Stimulated activated CD4-positive, alpha-beta T cell treated with anti-CD3 and anti-CD28 coated beads, Interleukin-15, amount 100 ng/mL, for 1 hour (primary cell): ENCODE measurements at places on chromosomes 13 and 19.

DNA sequence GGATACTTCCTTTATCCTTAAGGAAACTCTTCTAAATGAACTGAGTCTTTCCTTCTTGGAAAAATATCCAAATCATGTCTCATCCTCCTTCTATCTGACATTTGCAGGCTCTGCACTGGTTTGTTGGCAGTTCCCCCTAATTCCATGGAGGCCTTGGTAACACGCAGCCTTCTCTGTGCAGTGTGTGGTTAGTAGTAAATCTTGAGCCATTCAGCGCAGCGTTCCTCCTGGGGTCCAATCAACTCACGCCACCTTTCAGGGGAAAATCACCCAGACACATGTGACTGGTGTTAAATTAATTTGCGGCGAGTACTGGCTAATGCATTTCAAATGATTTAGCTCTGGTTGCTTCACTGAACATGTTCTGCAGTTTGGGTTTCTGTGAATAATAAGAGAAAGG is 21.0 kb upstream of the CBY2 start:
- DNase-seq: no peak

DNA sequence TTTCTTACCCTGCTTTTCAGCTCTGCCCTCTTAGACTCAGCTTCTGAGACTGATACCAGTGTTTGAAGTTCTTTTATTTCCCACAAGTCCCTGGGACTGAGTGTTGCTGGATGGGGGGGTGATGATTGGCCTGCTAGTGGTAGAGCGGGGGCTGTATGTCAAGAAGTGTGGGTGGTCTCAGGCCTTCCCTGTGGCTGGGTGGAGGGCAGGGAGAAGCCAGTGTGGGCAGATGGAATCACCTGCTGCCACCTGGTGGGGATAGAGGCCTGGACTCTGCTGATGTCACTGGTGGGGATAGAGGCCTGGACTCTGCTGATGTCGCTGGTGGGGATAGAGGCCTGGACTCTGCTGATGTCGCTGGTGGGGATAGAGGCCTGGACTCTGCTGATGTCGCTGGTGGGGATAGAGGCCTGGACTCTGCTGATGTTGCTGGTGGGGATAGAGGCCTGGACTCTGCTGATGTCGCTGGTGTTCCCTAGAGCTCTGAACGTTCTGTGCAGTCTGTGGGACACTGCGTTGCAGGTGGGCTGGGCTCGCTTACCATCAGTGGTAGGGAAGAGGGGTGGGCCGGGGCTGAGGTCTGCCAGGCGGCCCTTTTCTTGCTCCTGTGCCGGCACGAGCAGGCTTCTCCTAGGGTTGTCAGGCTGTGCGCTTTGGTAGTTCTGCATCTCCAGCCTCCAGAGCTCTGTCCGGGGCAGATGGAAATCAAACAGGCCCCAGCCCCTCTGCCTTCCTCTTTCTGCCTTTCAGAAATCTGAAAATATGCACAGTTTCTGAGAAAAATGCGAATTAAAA is 101.3 kb downstream of the ARHGEF7 start:
- DNase-seq: peak; percentile 16

GRCh38 chr13:53783471-53783870 is 754.9 kb downstream of the OLFM4 start:
- DNase-seq: no peak

GRCh38 chr19:1823539-1824251 is 11.6 kb upstream of the ATP8B3 start:
- no peak for DNase-seq

- DNase-seq: no peak
Observed at GRCh38 chr19:51122112-51122981, 2.4 kb upstream of the SIGLEC9 start.

DNA sequence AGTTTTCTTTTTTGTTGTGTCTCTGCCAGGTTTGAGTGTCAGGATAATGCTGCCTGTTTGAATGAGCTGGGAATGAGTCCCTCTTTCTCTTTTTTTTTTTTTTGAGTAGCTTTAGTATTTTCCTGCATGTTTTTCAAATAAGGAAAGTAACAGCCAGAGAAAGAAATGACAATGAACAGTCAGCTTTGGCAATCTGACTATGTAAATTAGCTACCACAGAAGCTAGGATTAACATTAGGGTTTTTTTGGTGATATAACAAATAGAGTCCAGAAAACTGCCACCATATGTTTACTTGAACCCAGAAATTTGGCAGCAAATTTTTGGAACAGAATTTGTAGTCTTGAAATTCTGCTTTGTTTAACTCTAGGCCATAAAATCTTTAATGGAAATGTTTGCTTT is 50.5 kb downstream of the SGCG start:
- no peak for DNase-seq

GRCh38 chr19:34217952-34218817 is 36.2 kb upstream of the GARRE1 start:
- peak; percentile 30 for DNase-seq

GRCh38 chr13:81488021-81488420 is 1147.1 kb upstream of the SPRY2 start:
- no peak for DNase-seq

DNA sequence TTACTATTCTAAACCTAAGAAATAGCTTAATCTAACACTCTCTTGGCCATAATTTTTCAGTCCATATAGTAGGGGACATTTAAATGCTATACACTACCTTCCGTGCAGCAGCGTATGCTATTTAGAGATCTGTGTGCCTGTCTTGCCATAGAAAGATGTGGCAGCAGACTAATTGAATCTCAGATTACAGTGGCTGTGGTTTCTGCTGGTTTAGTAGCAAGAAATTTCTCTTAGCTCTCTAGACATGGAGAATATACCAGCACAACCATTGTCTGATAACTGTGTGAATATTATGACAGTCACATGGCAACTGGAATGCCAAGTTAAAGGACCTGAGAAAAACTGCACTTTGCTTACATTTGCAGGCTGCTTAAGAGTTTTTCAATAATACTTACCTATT is 672.4 kb upstream of the MIR17HG start:
- DNase-seq: no peak

DNA sequence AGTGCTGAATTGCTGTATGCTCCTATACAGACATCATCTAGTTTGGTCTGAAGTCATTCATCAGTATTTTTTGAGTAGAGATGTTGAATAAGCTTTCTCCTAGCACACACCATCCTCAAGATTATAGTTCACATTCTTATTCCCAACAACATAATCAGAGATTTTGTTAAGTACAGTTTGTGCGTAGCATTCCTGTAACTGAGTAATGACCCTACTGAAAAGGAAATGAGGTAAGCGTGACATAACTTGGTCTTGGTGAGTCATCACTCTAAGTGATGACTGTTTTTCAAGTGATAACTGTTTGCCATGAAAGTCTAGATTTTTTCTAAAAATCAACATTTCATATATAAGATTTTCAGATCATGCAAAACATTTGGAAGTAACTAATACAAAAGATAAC is 18.5 kb upstream of the FAM216B start:
- DNase-seq: no peak

- DNase-seq: no peak
Observed at GRCh38 chr19:55460670-55461258, 678 bp downstream of the ISOC2 start.

GRCh38 chr19:14673088-14673487 is 1.6 kb downstream of the ADGRE3 start:
- no peak for DNase-seq

DNA sequence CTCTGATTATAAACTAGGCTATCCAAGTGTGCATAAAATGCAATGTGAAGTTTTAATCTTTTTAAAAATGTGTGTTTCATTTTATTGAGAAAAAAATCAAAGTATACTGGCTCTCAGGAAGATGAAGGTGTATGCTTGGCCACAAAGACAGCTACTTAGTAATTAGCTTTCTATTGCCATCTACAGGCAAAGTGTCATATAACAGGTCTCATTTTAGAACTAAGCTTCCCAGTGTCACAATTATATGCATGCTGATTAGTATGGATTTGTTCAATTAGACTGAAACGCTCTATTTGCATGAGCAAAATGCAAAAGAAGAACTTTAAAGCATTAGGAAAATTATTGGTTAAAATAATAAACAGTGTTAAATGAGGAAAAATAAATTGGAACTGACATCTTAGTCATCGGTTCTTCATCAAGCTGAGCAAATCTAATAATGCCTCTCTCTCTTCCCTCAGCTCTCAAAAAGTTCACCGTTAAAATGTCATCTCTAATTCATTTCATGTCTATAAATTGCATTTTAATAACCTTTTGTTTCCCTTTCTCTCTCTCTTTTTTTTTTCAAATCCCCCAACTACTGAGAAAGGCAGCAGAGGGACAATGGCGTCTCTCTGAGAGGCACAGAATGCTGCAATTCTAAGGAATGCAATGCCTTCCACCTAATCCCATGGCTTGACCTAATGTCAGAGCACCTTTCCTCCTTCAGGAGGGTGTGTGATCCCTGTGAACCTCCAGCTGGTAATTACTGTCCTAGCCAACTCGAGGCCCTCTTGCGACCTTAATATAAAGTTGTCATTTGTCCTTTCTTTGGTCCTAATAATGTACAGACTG is 313.1 kb upstream of the MAB21L1 start:
- no peak for DNase-seq

- DNase-seq: peak; percentile 41
Observed at GRCh38 chr19:1690699-1691307, 38.4 kb upstream of the TCF3 start.

DNA sequence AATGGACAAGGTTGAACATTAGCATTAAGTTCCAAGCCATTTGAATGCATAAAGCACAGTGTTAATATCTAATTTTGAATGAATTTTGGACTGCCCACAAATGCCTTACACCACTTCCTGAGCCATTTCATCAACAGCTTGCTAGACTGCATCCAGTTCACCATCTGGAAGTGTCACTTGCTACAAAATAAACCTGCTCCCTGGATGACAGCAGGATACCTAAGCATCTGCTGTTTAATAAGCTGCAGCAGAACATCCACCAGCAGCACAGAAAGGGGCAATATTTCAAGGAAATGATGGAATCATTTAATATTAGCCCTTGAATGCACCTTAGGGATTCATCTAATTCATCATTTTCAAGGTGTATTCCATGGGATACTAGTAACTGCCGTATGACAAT is 76.6 kb upstream of the PCDH9 start:
- DNase-seq: no peak

GRCh38 chr13:32125221-32125689 is 93.7 kb downstream of the FRY start:
- no peak for DNase-seq

DNA sequence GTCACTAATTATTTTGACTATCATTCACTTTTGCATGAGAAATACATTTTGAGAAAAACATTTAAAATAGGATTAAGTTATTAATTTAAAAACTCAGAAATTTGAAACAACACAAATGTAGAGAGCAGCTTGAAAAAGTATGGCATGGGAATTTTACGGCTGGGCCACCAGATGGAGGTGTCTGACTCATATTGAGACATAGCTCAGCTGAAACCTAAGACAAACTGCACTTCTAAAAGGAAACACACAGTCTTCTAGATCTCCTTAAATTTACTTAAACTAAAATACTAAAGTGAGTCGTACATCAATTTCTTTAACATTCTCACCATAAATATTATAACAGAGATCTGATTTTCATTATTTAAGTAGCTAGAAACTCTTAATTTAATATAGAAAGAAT is 41.9 kb upstream of the POSTN start:
- DNase-seq: no peak

DNA sequence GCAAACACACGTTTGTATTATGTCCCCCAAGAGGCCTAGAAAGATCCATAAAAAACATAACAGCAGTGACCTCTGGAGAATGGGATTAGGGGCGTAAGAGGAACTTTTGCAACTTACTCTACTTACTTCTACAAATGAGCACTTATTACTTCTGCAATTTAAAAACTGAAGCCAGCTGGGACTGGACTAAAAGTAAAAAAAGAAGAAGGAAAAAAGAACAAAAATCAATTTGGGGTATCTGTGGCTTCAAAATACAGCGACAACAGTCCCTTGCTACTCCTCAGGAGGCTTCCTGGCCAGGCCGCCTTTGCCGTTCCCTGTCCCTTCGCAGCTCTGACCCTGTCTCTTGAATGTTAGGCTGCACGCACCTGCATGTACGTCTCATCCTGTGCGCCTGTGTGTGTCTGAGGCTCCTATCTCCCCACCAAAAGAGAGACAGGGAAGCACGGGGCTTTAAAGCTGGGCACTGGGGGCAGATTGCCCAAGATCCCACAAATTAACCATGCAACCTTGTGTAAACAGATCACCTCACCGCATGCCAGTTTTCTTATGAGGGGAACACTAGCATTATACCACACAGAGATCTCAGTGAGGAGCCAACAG is 12.1 kb upstream of the FKRP start:
- DNase-seq: no peak
